ENCODE measurements at places on chromosomes 1 and 21.

DNA sequence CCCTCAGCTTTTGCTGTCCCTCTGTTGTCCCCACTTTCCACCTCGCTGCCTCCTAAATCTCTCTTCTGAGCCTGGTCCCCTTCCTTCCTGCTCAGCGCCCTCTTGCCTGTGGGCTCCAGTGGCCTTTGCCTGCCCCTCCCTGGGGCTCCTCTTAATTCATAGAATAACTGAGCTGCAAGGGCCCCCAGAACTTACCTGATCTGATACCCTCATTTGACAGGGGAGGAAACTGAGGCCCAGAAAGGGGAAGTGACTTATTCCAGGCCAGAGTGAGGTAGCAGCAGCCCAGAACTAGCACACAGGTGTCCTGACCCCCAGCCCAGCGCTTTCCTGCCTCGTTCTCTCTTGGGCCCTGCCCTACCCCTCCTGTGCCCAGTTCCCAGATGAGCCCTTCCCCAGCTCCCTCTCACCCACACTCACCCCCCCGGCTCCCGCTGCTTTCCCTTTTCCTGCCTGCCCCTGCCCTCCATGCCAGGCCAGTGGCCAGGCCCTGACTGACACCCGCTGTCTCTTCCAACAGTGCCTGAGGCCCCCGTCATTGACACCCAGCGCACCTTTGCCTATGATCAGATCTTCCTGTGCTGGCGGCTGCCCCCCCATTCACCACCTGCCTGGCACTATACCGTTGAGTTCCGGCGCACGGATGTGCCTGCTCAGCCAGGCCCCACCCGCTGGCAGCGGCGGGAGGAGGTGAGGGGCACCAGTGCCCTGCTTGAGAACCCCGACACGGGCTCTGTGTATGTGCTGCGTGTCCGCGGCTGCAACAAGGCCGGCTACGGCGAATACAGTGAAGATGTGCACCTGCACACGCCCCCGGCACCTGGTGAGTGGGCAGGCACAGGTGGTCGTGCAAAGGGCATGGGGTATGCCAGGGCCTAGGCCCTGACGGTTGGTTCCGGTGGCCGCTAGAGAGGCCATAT lies 5.7 kb downstream of the TRIM46 start:
- no peak for DNase-seq

- no peak for DNase-seq
Observed at GRCh38 chr1:119079881-119080280, 60.6 kb downstream of the WARS2 start.

- no peak for DNase-seq
Observed at GRCh38 chr1:26998429-26999300, 5.2 kb downstream of the TRNP1 start.

DNA sequence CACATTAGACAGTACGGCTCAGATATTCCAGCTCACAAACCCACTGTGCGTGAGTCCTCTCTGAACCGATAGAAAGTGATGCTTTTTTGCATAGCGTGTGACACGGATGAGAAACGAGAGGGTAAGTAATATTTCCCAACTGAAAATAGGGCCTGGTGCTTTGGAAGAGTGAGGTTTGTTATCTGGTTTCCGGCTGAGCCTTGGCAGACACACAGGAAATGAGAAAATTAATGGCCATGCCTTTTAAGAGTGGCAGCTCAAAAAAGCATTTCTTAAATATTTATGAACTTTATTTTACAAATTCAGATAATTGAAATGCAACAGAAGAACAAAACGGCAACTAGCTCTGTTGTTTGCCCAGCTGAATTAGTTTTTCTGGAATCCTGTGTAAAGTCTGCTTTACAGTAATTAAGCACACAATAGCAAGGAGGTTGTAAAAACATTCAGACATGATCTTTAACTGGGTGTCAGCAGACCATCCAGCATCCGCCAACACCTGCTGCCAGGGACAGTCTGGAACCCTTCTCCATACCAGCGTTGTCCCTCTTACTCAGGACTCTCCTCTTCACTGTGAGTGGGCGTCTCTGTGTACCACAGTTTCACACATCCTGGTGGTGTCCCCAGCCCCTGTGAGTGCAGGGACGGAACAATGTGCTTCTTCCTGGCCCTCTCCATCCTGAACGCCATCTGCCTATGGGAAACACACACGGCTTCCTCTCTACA lies 155.4 kb downstream of the PGBD5 start:
- DNase-seq, result no peak

DNA sequence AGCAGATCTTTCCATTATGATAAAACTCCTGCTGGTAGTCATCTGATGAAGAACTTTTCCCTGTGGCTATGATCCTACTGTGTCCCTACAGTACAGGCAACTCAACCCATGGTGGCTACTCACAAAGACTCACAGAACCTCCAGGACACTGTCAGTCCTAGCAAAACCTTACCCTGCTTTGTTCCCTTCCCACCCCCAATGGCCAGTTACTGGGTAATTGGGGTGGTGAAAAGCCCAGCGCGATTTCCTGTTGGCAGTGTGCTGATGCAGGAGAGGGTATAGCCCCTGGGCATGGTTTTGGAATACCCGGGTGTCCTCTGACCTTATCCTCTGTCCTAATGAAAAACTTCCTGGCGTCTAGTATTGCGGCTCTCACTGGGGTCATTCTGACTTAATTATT lies 533 bp upstream of the RGL1 start:
- no peak for DNase-seq

DNA sequence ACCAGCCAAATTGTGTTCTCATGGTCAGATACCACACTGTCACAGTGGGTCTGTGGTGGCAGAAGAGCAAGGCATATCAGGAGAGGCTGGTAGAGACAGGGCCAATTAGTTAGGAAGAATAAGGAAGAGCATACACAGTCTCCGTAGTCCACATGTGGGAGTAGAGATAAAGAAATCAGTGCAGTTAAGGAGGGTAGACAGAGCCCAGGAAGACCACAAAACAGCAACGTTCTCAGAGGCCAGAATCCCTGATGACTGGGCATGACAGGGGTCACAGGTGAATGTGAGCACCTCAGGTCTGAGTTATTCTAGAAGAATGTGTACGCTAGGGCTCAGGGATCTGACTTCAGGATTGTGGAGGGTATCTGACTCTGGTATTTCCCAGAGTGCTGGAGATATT lies 31.7 kb downstream of the CD48 start:
- DNase-seq, result no peak

DNA sequence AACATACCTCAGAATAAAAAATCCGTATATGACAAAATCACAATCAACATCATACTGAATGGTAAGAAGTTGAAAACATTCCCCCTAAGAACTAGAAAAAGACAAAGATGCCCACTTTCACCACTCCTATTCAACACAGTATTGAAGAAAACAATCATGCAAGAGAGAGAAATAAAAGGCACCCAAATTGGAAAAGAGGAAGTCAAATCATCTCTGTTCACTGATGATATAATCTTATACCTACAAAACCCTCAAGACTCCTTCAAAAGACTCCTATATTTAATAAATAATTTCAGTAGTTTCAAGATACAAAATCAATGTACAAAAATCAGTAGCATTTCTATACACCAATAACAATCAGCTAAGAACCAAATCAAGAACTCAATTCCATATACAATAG lies 14.7 kb downstream of the PGLYRP4 start:
- DNase-seq, result no peak

DNA sequence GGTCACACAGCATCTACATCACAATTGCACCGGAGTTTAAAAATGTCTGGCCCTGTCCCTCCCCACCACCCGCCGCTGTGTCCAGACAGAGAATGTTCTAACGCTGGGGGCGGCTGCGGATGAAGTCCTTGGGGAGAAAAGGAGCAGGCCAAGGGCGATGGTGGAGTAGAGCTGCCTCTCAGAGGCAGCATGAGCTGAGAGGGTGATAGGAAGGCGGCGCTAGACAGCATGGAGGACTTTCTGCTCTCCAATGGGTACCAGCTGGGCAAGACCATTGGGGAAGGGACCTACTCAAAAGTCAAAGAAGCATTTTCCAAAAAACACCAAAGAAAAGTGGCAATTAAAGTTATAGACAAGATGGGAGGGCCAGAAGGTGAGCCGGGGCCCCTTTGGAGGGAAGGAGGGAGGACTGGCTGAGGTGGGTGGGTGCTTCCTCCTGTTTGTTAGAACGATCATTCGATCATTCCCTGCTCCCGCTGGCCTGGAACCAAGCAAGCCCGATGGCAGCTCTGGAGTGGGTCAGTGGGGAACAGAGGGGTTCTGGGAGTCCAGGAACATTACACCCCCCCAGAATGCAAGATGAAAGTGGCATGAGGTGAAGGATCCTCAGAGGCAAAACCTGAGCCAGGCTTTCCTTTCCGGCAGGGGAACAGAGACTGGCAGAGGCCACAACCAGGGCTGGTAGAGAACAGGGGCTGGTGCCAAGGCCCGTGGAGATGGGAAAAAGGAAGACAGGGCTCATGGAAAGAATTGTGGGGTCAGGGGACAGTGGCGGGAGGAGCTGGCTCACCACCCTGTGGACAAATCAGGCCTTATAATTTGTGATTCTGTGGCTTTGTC lies at the start of the genes FAM229A and TSSK3:
Gene FAM229A (minus strand): TSS at position 12 of the 840 bp plus-strand sequence. CDS start 394 bp downstream, outside the sequence.
Gene TSSK3 (plus strand): TSS at position 66 of the 840 bp plus-strand sequence. CDS start 163 bp downstream, at position 229.
- DNase-seq, result no peak

DNA sequence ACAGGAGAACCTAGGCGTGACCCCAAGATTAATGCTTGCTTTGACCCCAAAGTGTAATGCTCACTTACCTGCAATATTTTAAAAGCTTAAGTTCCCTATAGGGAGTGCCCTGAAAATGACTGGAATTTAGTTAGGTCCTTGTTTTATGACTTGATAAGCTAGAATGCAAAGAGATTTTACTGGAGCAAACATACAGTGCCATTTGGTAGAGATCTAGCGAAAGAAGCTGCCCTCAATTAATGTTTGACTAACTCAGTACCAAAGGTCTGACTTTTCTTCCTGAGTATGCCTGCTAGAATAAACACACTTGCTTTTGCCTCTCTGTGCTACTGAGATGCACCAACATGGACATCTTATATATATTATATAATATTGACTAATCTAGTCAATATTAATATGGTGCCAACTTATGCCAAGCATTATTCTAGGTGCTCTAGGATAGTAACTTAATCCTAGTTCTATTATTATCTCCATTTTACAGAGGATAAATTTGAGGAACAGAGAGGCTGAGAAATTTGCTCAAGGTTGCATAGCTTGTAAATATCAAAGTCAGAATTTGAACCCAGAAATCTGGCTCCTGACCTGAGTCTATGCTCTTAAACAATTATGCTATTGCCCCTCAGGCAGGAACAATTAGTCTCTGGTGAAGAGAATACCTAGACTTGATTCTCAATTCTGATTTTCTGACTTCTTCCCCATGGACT lies 18.2 kb downstream of the S100A10 start:
- no peak for DNase-seq

DNA sequence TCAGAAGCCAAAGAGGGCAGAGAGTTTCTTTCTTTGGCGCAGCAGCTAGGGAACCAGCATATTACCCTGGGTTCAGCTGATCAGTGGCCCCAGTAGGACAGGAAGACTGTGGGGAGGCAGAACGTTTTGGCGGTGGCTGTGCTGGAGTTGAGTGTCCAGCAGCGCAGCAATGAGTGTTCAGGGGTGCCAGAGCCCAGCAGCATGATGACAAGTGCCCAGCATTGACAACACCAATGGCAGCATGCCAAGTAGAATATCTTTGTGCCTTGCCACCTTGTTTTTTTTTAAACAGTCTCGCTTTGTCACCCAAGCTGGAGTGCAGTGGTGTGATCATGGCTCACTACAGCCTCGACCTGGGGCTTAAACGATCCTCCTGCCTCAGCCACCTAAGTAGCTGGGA lies 106.7 kb upstream of the CDC42BPA start:
- DNase-seq, result no peak

- no peak for DNase-seq
Observed at GRCh38 chr1:229108598-229109201, 162.2 kb upstream of the RAB4A start.

DNA sequence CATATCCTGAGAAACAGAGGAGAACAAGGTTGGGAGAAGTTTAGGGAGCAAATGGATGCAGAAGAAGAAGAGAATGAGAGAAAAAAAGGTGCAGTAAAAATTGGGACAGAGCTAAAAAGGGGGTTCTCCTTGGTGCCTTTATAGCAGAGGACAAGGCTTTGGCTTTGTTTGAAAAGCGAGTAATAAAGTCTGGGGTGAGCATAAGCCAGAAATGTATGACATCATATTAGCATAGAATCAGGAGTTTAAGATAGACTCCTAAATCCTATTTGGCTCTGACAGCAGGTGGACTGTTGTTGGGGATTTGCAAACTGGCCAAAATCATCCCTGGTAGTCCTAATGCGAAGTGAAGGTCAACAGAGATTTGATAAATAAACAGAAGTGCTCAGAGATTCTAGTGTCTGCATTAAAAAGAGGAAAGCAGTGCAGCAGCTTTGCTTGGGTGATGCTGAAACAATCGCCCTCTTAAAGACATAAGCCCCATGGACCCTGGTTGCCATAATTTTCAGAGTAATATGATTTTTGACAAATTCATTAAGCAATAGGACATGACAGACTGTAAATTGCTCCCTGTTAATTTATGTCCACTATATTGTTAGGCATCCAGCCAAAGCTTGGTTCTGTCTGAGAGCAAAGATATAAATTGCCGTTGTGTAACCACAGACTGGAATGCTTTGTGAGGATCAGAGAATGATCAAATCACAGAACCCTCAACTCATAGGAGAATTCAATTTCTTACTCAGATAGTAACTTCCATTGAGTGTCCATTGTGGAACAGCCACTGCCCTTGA lies 385.0 kb upstream of the NFIA start:
- DNase-seq, result no peak

- no peak for DNase-seq
Observed at GRCh38 chr1:55007625-55008024, 8.9 kb downstream of the BSND start.

Data from neuronal stem cell (in vitro differentiated cells).